ENCODE measurements at places on chromosomes 4 and X.

- no peak for DNase-seq
Observed at GRCh38 chrX:144637731-144638130, 609.6 kb upstream of the SPANXN1 start.

GRCh38 chr4:125728568-125728967 lies 413.8 kb downstream of the FAT4 start:
- no peak for DNase-seq

GRCh38 chr4:180336494-180337090 lies 1906.6 kb upstream of the TENM3 start:
- DNase-seq: no peak

DNA sequence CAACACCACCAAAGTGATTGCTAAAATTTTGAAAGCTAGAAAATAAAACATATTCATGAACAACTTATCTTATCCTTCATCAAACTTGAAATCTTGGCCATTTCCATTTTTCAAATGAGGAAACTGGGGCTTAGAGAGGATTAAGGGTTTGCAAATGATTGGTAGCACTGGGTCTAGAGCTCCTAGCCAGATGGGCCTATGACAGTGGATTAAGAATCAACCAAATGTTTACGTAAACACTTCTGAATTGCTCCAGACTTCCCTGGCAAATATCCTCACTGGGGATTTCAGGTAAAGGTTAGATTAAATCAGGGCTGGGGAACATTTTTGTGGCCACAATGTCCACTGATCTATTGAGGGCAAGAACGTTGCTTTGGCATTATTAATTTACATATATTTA lies 241.2 kb downstream of the ANK2 start:
- DNase-seq: no peak

- DNase-seq: no peak
Observed at GRCh38 chr4:48212165-48212564, 57.5 kb downstream of the TEC start.

DNA sequence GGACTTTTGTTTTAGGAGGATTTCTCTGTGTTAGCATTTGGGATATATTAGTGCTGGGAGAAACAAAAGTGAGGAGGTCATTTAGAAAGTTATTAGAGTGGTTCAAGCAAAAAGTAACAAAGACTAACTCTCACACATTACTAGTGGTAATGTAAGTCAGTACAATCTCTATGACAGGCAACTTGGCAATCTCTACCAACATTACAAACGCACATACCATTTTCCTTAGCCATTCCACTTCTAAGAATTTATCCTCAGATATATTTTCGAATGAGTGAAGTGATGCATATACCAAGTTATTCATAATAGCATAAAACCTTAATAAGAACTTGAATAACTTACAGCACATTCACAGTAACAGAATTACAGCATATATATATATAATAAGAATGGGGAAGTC lies 146.2 kb downstream of the PRSS12 start:
- no peak for DNase-seq

DNA sequence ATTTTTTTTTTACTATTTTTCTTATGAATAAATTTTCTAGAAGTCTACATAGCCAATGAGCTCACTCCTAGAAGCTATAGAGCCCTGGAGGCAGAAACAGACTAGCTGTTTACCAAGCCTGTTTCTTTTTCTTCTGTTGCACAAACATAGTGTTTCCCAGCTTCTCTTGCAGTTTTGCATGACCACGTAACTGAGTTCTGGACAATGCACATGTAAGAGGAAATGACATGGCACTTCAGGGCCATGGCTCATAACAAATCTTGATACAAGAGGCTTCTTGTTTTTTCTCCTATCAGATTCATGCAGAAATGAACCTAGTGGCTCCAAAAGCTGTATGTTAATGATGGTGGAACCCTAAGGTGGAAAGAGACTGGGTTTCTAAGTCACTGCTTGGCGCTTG lies 127.4 kb downstream of the ZNF330 start:
- no peak for DNase-seq

GRCh38 chr4:182819751-182820150 lies 97.4 kb downstream of the DCTD start:
- DNase-seq: no peak

GRCh38 chr4:37747772-37748330 lies 61.7 kb upstream of the RELL1 start:
- DNase-seq: no peak

DNA sequence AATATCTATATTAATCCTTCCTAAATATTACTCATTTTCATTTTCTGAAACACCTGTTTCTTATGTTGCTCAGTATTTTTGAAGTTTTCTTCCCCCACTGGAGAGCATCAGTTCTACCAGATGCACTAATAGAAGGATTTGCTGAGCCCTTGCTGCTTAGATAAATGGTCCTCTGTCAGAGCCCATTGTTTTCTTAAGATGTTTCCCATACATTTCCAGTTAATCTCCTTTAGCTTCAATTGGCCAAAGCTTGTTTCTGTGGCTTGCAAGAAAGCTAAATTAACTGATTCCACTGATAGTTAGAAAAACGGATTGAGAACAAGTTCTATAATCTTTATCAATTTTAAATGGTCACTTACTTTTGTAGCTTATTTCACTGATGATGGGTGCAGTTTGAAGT lies 1425.5 kb downstream of the PCDH18 start:
- DNase-seq: no peak

GRCh38 chr4:36757580-36758311 lies 476.3 kb downstream of the DTHD1 start:
- DNase-seq: no peak

DNA sequence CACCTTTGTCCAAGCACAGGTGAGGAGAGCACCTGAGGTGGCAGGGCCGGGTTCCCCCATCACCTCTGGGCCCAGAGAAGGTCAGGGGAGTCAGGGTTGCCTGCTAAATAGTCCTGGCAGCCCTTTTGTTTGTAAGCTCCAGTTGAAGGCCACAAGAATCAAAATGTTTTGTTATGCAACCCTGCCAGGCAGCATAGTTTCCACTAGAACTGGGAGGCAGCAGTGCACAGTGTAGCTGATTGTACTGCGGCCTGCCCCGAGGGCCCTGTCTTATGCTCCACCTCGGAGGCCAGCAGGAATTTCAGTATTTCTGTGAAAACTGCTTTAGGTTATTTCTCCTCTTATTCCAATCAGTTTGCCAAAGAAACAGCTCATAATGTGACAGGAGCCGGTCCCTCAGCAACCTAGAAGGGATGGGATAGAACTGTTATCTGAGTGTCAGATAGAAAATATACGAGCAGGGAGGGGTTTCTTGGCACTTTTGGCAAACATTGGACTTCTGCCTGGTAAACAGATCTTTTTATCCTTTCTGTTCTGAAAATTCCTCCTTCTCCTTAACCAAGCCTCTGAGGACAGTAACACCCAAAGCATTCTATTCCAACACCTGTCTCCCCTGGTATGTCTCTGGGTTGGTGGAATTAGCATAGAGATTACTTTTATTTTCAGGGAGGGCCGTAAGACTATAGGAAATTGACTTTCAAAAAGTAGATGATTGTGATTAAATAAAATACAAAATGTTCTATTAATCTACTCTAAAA lies 93.6 kb downstream of the LNX1 start:
- DNase-seq: no peak

DNA sequence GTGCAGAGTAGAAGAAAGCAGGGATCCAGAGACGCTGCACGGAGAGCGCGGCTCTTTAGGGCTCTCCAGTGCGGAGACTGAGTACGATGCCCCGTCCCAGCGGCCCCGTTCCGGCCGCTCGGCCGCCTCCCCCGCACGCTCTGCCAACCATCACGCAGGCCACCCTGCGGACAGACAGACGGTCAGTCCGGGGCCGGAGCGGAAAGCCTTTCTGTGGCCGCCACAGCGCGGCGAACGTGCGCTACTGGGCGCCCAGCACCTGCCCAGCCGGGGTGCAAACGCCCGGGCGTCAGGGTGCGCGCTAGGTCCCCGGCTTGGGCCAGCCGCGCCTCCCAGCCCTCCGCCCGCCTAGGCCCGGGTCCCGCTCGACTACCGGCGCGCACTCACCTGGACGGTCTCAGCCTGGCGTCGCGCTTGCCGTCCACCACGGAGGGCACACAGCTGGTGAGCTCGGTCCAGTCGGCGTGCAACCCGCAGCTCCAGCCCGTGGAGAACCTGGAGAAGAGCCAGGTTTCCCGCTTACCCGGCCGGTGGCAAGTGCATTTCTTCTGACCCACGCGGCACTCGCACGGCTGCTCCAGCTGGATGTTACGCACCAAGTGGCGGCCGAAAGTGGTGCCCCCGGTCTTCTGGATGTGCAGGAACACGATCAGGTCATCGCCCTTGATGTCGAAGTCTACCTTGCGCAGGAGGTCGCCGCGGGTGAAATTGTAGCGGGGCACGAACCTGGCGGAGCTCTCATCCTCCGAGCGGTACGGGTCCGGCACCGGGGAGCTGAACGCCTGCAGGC lies 1.8 kb downstream of the HS6ST2 start:
- DNase-seq: no peak

DNA sequence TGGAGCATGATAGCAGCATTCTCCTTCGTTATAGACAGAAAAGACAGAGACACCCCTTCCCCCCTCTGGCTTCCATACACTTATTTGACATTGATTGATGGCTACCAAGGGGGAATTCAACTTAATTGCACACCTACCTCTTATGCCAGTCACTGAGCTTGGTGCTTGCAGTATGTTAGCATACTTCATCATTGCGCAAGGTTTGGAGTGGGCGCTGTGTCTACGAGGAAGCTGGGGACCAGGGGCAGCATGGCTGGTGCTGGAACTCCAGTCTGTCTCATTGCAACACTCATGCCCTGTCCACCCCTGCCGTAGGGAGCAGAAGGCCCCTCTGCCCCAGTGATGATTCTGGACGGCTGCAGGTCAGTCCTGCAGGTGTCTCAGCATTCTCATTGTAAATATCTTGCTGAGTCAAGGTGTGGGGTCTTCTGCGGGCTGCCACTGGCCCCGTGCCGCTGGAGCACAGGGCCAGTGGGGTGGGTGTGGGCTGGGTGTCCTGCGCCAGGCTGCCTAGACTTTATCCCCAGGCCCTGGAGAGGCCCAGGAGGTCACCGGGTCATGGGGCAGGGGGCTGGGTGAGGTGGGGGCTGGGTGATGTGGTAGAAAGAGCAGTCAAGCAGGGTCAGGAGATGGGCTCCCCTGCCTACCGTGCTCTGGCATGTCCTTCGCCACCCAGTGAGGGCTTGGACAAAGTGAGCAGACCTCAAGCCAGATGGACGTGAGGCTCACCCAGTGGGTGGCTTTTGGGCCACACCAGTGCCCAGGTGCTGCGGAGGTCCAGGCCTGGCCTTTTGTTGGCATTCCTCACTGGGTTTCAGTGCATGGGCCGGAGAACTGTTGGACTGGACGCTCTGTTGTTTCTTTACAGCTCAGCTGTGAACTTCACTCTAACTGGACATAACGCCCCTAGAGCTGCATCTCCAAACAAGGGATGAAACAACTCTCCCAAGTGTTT lies 85.5 kb downstream of the PSAPL1 start:
- no peak for DNase-seq

- DNase-seq: no peak
Observed at GRCh38 chr4:2390784-2391421, 27.5 kb downstream of the ZFYVE28 start.

DNA sequence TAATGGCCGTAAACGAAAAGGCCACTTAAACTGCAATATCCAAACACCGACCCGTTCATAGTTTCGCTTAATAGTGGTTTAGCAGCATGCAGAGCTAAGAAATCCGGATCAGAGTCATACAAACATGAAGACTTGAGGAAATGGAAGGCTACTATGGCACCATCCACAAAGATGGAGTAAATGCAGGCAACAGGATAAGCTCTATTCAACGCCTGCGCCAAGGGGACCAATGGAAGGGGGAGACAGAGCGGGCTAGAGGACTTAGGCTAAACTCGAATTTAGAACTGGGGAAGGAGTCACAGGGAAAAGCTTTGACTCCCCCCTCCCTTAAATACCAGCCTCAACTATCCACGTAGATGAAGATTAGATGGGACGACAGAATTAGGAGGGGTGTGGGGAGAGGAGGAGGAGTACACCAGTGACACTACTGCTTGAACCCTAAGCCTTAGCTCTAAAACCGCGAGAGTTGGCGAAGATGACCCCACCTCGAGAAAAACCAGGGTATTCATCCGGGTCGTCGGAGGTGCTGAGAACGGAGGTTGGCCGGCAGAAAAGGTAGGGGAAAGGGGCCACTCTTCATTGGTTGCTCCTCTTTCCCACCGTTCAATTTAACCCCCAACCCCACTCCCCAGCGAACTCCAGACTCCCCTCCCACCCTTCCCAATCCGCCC lies 3.5 kb downstream of the HUWE1 start:
- peak; percentile 20 for DNase-seq

DNA sequence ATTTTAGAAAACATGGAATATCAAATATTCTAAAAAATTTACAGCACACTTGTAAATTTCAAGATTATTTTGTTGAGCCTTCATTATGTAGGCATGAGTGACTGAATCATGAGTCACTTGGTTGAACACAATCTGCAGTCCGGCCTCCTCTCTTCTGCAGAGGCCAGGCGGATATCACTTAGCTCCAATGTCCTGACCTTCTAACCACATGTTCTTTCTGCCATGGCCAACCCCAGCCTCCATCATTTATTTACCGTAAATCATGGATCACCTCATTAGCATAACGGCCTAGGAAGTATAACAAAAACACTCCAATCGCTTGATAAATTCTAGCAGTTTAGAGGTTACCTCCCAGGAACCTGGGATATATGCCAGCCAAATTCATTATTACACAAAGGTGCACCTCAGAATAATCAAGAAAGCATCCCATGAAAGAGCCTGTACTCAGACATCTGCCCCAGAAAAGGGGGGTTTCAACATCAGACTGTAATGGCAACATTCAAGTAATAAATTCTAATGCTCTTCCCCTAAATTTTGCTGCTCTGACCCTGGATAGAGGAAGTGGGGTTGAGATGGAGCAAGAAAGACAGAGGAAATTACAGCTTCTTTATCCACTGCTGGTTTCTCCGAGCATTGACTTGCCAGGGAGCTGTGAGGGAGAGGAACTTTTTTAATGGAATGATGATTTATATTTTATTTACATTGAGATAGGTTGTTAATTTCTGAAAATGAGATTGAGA lies 2153.6 kb upstream of the AGA start:
- DNase-seq: no peak
